Upper lobe of right lung (tissue), 1 donor: ENCODE measurements at places on chromosomes 3 and 15. TPM values are rescaled to one million over a fixed set of nuclear protein-coding genes. Genes with fewer than 3 reads are reported as not detected.

GRCh38 chr3:176570992-176571391 lies 626.3 kb downstream of the TBL1XR1 start:
- H3K27ac ChIP-seq: no peak overlapping the region
- H3K4me1 ChIP-seq: no peaks in the 10 kb centered on the region
- no peaks in the 10 kb centered on the region for H3K36me3 ChIP-seq
- H3K27me3 ChIP-seq: no peaks in the 10 kb centered on the region

GRCh38 chr3:196016059-196016458 lies 65.8 kb downstream of the TFRC start:
- DNase-seq: no peak
- H3K27ac ChIP-seq: no peak overlapping the region
- no peaks in the 10 kb centered on the region for H3K4me1 ChIP-seq
- H3K36me3 ChIP-seq: no peaks in the 10 kb centered on the region
- no peak overlapping the region for H3K4me3 ChIP-seq

GRCh38 chr3:183027276-183027675 lies 46.9 kb upstream of the DCUN1D1 start:
- H3K4me3 ChIP-seq: no peak overlapping the region
- no peaks in the 10 kb centered on the region for H3K27me3 ChIP-seq
- no peak for DNase-seq
- no peak overlapping the region for H3K27ac ChIP-seq
- peaks cover 60% of the 10 kb centered on the region for H3K36me3 ChIP-seq
- H3K4me1 ChIP-seq: no peaks in the 10 kb centered on the region

DNA sequence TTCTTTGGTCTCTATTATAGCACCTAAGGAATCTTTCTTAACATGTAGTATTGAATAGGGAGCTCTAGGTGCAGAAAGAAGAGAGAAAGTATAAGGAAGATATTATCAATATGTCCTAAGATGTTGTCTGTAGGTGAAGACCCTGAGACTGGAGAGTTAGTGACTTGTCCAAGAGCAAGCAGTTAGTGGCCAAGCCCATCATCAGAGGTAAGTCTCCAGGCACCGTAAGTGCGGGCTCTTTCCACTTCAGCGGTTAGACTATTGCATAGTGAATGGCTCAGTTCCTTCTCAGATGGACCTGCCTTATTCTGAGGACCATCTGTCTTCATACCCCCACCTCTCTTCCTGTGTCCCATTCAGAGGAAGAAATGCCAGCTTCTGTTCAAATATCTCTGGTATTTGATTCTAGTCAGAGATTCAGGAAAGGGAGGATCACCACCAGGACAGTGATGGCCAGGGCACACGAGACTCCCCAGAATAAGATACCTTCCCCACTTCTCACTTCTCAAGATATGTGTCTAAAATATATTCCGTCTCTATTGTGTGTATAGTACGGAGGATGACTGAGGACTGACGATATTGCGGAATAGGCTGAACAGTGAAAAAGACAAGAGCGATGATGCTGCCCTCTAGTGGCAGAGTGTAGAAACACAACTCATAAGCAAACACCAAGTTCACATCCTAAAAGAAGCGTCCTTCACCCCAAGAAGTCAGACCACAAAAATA lies 19.1 kb upstream of the ADGRG7 start:
- H3K4me1 ChIP-seq: no peaks in the 10 kb centered on the region
- no peaks in the 10 kb centered on the region for H3K36me3 ChIP-seq
- no peaks in the 10 kb centered on the region for H3K27me3 ChIP-seq
- no peak overlapping the region for H3K27ac ChIP-seq
- DNase-seq: no peak

DNA sequence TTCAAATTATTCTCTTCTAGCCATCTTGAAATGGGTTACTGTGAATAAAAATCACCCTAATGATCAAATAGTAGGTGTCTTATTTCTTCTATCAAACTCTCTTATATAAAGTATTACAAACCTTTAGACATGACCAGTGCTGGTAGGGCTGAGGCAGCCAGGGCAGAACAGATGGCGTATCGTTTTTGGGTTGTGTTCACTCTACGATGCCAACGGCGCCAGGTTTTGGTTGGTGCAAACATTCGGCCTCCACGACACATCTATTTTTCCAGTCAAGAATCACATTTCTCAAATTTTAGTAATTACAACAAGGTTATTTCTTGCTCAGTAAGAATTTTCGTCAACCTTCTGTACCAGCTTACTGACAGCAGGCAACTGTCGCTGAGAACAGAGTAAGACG lies 2.2 kb downstream of the RPL4 start:
- peak overlapping the region; percentile 92 for H3K4me3 ChIP-seq
- no peak overlapping the region for H3K27ac ChIP-seq
- H3K27me3 ChIP-seq: no peaks in the 10 kb centered on the region
- no peak for DNase-seq
- peaks cover 55% of the 10 kb centered on the region for H3K36me3 ChIP-seq

The MUSTN1 gene
- 5.4 TPM for total RNA-seq
